ENCODE measurements at places on chromosomes 1 and 21.

DNA sequence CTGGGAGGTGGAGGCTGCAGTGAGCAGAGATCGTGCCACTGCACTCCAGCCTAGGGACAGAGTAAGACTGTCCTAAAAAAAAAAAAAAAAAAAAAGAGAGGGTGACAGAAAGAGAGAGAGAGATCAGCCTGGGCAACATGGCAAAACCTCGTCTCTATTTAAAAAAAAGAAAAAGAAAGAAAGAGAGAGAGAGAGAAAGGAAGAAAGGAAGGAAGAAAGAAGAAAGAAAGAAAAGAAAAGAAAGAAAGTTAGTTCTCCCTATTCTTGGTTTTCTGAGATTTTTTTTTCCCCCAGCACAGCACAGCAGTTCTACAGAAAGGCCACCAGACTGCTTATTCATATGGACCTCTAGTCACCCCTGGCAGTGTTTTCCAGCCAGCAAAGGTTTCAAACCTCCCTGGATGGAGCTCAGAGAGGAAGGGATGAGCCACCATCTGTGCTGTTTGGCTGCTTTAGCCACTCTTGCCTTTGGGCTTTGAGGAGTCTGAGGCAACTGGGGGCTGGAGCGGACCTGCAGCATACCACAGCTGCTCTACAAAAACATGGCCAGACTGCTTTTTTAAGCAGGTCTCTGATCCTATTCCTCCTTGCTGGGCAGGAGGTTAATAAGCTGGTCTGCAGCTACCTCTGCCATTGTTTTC, 10.6 kb downstream of the S100A6 start:
- DNase-seq, result no peak

GRCh38 chr1:228376651-228377631, 29.7 kb downstream of the TRIM11 start:
- no peak for DNase-seq

- no peak for DNase-seq
These were observed 11.6 kb upstream of the CTBS start for GRCh38 chr1:84585803-84586202.

DNA sequence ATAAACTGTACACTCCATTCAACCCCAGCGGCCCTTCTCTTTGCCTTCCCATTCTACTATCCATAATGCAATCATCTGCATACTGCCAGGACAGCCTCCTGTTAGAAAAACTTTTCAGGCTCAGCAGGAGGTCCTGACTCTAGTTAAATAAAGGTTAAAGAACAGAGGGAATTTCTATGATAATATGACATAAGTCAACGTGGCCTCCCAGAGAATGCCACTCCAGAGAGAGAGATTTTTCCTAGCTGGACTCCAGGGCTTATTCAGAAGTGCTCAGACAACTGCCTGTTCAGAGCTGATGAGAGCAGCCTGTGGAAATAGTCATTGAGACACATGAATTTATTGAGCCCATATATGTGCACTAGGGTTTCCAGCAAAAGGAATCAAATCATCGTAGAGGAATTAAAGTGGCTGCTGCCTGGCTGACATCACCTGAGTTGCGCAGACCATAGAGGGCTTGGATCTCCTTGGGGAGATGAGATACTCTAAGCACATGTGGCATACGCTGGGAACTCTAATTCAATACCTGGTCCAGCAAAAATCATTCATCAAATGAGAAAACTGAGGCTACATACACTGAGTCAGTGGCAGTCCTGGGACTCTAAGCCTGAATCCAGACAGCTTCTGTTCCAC, 736.2 kb downstream of the PTPRU start:
- no peak for DNase-seq

- no peak for DNase-seq
These were observed 158.9 kb downstream of the PCBP3 start for GRCh38 chr21:45802425-45802824.

- no peak for DNase-seq
These were observed 30.8 kb upstream of the COL18A1 start for GRCh38 chr21:45373991-45374816.

DNA sequence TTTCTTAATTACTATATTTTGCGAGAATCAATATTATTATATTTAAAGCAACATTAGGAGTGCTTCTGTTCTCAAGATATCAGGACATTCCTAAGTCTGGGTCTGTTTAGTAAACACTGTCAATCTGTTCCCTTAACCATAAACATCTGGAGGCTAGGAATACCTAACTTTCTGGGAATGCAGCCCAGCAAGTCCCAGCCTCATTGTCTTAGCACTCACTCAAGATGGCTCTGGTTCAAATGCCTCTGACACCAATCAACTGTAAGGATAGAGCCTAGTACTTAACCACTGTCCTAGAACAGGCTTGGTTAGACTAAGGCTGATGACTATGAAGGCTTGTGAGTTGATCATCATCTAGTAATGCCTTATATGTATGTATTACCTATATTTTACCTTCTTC, 61.5 kb downstream of the TNN start:
- DNase-seq, result no peak

- DNase-seq, result no peak
These were observed 1815.0 kb downstream of the NCAM2 start for GRCh38 chr21:22813201-22813600.
